NCI-H1694 treated with DMSO at 0.1 percent for 48 hours (cell line): ENCODE measurements at places on chromosomes 1 and 21.

DNA sequence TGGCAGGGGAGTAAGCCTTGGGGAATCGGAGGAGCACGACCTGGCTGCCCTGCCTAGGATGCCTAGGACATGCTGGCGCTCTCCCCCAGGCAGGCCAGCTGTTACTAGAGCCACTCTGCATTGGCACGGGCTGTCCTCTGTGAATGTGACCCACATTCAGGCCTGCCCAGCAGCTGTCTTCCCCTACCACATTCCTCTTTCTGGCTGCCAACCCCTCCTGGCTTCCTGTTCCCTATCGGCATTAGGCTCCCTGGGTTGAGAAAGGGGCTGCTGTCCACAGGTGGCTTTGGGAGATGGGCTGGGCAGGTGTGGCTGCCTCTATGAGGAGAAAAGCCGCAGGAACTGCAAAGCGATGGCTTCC lies 2.3 kb upstream of the NFASC start:
- DNase-seq, result no peak

GRCh38 chr1:2575801-2576663 lies 10.5 kb upstream of the PRXL2B start:
- no peak for DNase-seq

- DNase-seq, result no peak
Measured at GRCh38 chr1:156430303-156430702, 61.3 kb downstream of the RHBG start.

DNA sequence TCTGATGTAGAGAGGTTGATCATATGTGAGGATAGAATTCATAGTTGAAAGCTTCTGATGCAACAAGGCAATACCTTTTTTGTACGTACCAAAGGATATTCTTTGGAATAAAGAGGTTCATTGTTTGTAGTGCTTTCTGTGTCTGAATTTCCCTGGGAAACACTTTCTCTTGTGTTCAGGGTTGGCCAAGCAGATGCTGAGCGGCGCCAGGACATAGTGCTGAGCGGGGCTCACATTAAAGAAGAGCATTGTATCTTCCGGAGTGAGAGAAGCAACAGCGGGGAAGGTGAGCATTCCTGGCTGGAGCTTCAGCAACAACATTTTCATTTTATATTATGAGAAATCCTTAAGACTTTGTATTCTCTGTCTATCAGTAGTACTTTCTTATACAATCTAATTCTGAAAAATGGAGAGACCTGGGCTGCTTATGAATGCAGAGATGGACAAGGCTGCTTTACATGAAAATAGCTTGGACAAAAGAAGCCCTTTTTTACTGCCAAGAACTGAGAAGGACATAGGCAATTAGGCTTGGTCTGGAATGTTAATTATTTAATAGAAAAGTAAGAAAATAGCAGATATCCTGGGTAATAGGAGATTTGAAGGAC lies 85.2 kb downstream of the KIF1B start:
- DNase-seq, result no peak

DNA sequence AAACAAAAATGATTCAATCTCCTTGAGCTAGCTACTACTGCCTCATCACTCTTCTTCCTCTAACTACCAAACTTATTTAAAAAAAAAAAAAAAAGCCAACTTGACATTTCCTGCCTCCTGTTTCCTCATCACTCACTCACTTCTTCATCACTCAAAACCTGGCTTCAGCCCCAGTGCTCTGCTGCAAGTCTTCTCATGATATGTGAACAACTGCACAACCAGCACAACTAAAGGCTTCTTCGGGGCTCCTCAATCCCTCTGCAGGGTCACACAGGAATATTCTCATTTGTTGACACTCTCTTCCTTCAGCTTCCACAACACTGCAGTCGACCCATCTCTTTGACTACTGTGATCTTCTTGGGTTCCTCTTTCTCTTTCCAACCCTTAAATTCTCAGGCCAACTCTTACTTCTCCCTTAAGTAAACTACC lies 7.6 kb downstream of the MTF1 start:
- DNase-seq, result no peak

DNA sequence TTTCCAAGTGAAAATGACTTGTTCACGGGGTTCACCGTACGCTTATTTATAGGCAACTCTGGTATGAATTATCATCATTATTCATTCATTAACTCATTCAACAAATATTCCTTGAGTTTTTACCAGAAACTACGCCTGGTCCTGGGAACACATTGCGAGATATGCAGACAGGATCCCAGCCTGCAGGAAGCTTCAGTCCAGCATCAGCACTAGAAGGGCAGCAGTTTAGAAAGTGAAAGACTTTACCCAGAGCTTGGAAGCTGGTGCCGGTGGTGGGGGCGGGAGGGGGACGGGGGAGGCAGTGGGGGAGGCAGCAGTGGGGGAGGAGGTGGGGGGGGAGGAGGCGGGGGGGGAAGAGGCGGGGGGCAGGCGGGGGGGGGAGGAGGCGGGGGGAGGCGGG lies 55.9 kb downstream of the SETD4 start:
- DNase-seq, result no peak

DNA sequence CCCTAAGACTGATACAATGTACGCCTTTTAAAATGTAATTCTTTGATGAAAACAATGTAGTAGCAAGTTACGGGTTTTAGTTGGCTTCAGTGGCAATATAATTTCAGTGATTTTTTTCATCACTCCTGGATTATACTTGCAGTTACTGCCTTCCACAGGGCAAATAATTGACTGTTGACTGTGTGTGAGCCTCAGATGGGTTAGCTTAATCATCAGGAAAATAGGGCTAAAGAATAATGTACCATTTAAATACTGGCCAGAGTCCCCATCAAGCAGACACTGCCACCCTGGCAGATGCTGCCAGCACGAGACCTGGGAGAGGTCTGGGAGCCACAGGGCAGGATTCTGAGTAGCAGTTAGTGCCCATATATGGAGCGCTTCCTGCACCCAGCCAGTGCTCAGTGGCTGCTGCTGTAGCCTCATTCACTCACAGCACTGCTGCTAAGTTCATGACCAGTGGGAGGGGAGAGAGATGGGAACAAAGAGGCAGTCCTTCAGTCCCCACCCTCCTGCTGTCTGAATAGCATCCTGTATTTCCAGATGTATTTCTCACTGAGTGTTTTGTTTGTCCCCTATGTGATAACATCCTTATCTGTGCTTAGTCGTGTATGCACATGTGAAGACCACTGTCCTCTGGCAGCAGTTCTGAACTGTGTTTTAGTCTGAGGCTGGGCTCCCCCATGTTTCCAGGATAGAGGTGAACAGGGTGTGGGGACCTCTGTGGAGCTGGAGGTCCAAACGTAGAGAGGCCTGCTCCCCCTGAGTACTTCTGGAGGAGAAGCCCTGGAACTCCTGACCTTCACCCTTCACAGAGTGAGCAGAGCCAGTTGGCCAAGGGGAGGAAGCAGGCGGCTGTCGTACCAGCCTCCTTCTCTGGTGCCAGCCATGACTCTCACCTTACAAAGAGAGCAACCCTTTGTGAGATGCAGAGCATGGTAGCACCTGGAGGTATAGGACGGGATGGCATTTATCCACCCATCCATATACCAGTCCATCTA lies 80.4 kb downstream of the ADARB1 start:
- no peak for DNase-seq

DNA sequence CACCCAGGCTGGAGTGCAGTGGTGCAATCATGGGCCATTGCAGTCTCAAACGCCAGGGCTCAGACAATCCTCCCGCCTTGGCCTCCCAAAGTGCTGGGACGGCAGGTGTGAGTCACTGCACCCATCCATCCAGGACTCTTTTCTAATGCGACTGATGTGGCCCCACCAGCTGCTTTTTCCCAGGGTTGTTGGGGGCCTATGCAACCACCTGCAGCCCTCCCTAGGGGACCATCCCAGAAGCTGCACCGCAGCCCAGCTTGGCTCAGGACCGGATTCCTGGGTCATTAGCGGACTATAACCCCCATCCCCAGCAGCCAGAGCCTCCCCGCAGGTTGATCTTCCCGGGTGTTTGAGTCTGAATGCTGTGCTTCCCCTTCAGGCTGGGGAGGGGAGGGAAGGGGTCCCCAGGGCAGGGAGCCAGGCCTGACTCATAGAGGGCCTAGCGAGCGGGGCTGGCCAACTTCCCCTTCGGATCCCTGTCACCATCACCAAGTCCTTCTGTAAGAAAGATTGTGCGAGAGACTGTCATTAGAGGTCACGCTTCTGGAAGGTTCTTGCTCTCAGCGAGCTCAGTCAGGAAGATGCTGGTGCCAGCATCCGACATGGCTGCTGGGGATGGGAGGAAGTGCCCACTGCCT lies 108.7 kb upstream of the ACTRT2 start:
- DNase-seq, result no peak

DNA sequence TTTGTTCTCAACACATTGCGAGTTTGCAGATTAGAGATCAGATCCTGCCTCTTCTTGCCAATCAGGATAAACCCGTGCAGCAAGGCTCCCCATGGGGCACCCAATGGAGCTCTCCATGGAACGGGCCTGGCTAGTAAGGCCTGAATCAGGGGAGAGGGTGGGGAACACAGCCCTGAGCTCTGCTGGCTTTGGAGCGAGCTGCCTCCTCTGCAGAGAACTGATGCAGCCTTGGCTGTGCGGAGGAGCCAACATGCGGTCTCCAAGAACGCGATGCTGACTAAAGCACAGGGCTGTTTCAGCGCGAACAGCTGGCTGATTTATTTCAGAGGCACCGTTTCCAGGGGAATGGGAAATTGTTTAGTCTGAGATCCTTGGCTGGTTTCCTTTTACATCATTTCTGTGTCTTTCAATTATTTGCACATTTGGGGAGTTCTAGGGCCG lies 139.7 kb downstream of the TSEN15 start:
- DNase-seq, result peak; percentile 30

DNA sequence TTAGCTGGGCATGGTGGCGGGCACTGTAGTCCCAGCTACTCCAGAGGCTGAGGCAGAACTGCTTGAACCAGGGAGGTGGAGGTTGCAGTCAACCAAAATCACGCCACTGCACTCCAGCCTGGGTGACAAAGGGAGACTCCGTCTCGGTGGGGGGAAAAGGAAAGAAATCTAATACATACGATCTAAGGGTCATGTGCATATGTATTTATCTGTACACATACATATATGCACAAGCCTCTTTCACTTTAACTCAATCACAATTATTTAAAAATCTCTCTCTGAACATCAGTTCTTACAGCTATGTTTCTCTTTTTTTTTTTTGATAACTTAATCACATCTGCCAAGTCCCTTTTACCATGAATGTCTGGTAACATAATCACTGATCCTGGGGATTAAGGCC lies 34.7 kb downstream of the EVA1C start:
- no peak for DNase-seq

GRCh38 chr1:229024528-229025130 lies 246.3 kb upstream of the RAB4A start:
- DNase-seq, result peak; percentile 11

GRCh38 chr1:240282061-240282830 lies 190.6 kb downstream of the FMN2 start:
- no peak for DNase-seq

DNA sequence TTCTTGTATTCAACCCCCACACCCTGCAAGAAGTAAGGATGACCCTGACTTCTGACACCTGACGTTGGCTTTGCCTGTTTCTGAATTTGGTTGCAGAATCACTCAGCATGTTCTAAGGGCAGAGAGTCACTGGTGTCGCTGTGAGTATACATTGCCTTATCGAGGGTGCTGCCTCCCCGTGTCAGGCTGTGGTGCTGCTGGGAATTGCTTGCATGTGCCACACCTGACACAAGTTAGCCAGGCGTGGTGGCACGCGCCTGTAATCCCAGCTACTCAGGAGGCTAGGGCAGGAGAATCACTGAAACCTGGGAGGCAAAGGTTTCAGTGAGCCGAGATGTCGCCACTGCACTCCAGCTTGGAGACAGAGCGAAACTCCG lies 45.9 kb downstream of the WDR4 start:
- DNase-seq, result peak; percentile 71

- no peak for DNase-seq
Measured at GRCh38 chr1:177249231-177249630, 78.5 kb downstream of the BRINP2 start.

DNA sequence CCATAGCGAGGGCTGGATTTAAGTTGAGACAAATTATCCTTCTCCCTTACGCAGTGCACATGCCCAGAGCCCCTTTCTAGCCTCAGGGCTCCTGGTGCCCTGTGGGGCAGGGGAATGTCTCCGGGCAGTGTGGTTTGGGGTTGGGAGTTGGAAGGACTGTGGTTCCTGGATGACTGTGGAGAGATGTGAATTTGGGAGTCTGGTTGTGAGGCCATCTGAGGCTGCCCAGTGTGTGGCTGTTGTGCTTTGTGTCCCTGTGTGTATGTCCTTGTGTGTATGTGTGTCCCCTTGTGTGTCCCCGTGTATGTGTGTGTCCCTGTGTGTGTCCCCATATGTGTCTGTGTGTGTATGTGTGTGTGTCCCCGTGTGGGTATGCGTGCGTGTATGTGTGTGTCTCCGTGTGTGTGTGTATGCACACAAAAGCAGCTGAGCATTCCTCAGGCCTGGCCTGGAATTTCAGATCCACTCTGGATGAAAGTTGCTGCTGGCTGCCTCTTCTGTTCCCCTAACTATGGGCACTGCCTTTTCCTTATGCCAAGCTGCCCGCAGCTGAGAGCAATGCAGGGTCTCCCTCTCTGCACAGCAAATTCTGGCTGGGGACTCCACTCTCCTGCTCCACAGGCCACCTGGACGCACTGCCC lies 65.4 kb downstream of the UBIAD1 start:
- no peak for DNase-seq

DNA sequence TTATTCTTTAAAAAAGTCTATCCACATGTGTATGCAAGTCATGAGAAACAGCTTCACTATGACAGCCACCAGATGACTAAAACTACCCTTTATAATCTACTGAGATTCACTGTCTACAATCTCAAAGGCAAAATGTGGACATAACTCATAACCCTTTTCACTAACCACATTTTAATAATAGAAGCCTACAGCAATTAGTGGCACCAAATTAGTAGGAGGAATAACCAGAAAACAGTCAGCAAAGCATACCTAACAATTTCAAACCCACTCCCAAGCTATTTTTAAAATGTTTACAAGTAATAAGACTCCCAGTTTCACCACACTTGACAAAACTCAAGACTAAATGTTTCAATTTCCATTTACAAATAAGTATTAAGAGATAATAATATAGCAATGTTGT lies 442.9 kb downstream of the PTPRC start:
- DNase-seq, result no peak

DNA sequence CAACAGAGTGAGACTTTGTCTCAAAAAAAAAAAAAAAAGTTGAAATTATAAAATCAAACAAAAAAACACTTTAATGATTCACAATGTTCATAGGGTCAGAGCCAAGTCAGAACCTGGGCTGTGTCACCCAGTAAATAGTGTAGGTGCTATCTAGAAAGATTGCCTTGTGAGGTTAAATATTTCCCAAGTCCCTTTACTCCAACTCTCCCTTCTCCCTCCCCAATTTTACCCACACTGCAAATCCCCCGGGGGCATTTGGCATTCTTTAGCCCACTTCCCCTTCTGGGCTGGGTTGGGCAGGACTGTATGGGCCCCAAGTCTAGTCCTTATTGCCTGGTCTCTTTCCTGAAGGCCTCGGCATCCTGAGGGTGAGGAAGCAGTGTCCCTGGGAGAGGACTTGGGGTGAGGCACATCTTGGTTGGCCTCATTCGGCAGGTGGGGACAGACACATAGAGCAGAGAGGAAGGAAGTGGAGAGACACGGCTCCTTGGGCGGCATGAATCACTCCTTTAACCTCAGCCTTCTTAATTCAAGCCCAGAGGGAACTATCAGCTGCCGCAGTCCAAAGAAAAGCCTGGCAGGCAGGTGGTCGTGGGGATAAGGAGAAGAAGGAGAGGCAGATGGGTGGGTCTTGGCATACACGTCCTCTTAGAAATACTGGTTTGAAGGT lies 8.2 kb downstream of the ADORA1 start:
- DNase-seq, result no peak
